GM03348 (cell line): ENCODE measurements at places on chromosomes 4 and X.
A peak's percentile ranks its signal among the peaks of the same experiment; 100 is the strongest.

- no peak for DNase-seq
Observed at GRCh38 chr4:109294468-109295020, 7.9 kb downstream of the COL25A1 start.

DNA sequence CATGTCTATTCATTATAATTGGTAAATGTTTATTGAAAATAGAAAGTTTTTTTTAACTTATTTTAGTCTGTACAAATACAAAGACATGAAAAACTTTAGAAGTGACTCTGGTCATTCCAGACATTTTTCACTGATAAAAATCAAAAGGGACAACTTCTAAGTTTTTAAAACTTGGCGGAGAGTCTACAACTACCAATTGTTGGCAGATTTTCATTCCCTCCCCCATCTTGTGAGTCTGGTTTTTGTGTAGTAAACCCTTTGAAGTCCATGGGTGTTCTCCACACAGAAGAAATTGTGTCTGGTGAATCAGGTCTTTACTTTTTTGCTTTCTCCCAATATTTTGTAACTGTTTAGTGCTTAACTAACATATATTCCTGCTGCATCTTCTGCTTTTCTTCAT, 336.5 kb downstream of the PDGFC start:
- DNase-seq: no peak

DNA sequence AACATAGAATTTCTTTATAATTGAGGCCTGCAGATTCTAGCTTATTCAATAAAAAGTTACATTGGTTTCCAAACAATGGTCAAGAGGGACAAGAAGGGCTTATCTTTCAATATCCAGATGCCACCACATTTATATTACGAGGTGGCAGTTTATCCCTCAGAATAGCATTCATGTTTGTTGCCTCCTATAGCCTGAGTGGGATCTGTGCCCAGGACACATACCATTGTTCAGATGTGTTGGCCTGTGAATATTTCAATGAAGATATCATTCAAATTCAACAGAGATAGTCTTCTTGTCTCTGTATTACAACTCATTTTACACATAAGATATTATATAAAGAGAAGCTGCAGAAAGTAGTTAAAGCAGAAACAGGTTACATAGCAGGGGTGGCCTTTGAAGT, 20.5 kb downstream of the GLRB start:
- peak; percentile 20 for DNase-seq

DNA sequence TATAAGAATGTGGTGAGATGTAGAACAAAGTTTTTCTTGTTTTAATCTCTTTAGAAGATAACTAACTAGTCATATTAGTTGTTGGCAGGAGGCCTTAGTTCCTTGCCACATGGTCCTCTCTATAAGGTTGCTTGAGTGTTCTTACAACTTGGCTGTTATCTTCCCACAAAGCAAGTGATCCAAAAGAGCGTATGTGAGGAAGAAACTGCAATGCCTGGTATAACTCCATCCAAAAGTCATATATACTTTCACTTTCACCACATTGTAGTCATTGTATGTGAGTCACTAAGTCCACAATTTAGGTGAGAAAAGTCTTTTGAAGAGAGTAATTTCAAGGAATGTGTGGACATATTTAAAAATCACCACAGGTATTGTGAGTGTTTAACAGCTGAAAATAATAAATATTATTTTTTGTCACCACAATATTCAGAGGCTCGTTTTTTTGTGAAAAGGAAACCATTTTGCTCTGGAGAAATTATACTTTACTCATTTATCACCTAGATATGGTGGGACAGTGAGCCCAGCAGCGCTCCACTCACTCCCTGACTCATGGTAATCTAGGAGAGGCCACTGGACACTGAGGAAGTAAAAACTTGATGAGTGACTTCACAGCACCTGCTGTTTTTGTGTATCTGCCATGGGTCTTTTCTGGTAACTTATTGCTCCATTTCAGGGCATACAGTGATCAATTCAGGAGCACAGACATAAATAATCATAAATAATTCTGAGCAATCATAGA, 369.4 kb upstream of the NDST3 start:
- no peak for DNase-seq

DNA sequence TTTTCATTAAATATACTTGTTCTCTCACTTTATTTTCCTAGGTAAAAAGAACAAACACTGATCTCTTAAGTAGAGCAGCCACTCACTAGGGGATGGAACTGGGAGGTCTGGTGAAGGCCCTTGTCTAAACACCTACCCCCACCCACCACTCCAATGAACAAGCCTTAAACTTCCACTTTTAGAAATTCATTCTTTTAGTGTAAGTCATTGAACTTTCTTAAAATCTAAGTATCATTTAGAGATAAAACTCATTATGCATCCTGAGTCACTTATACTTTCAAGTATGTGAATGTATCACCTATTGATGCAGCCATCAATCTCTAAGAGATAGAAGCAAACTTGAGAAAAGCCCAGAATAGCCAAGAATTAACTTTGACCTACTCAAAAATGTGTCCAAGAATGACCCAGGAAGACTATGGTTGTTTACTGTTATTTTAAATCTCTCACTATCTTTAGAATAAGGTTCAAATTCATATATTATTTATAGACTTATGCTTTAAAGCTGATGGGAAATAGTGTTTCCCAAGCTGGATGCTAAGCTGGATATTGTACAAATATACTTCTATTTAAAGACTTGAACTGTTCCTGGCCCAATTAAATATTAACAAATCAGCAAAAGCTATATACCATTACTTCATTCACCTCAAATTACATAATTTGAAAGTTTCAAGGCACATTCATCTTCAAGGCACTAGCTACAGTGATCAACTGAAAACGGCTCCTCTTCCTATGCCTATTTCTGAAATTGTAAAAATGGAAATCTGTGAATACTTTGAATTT, 49.5 kb downstream of the CAMK2D start:
- no peak for DNase-seq

DNA sequence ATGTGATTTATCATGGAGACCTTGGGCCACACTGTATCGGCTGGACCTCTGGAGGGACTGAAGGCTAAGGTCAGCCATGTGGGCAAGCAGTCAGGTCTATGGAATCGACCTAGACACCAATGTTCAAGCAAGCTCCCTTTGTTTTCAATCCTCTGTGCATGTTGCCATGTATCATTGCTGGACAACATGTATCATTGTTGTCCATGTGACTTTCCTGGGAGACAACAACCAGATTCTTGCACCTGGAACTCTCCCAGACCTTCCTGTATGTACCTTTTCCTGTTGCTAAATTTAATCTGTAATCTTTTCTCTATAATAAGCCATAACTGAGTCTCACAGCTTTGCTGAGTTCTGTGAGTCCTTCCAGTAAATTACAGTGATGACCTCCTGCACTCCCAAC, 329.4 kb upstream of the BOD1L1 start:
- no peak for DNase-seq

- no peak for DNase-seq
Observed at GRCh38 chrX:46860557-46860956, 23.7 kb downstream of the RP2 start.

DNA sequence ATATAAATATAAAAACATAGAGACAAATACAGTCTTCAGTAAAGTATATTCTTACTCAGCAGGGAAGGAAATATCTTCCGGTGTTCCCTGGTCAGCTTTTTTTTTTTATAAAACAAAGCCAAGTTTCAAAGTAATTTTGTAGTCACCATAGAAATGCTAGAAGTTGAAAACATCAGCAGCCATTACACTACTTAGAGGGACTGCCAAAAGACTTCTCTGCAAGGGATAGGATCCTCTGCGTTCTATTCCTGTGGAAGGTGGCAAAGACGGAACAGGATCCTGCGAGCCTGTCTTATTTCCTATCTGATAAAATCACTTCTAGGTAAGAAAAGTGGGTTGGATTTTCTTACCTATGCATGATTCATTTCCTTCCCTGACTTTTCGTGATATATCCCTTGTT, 19.4 kb downstream of the CLDN22 start:
- no peak for DNase-seq

DNA sequence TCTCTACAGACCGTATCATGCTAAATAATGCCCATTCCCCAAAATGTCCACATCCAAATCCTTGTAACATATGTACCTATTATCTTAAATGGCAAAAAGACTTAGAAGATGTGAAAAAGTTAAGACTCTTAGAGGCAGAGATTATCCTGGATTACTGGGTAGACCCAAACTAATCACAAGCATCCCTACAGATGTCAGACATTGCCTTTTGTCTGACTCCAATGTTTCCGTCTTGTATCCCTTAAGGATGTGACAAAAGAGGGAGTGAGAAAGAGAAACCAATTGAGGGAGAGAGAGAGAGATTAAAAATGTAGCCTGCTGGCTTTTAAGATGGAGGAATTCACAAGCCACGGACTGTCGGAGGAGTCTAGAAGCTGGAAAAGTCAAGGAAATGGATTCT, 401.9 kb upstream of the FSTL5 start:
- no peak for DNase-seq

- DNase-seq: no peak
Observed at GRCh38 chrX:75228854-75229253, 45.0 kb upstream of the UPRT start.

DNA sequence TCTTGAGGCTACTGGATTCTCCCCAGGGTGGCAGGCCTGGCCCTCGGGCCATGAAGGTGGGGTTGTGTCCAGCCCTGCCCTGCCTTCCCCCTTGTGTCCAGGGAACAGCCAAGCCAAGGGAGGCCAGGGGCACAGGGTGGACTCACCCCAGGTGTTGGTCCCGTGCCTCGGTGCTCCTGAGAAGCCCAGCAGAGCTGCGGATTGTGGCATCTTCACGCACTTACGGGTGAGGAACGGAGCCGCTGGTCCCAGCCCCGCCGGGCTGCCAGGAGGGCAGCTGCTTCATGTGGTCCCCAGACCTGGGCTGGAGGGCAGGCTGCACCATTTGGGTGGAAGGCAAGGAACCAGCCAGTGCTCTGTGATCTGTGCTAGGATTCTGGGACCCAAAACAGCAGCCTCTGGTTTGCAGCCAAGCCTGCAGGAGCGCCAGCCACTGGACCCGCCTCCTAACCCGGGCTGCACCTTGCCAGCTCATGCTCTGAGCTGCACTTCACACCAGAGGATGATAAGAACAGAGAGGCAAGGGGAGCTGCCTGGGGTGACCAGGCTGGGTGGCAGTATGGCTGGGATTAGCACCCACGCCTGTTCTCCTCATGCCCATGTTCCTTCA, 36.1 kb upstream of the HMX1 start:
- no peak for DNase-seq

GRCh38 chrX:137427816-137428215, 138.1 kb upstream of the ZIC3 start:
- peak; percentile 51 for DNase-seq

DNA sequence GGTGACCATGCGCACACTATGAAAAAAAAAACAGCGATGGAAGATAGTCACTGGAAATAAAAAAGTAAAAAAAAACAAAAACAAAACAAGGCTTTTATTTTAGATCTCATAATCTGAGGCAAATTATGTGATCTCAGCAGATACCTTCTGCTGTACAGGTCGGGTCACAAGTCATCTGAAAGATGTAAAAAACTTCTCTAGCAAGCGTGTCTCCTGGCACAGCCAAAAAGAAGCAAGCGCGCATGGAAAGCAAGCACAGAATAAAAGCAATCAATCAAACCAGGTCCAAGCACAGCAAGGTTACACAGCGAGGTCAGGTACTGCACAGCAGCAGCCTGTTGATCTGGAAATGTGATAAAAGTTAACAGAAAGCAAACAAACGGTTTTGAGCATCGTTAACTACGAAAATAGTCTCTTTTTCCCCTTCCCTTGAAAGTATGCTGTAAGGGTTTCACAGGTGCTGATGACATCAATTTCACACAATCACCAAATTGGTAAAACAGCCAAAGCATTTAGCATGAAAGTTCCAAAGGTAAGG, 79.3 kb upstream of the MTNR1A start:
- no peak for DNase-seq

- no peak for DNase-seq
Observed at GRCh38 chrX:149762696-149763614, 10.9 kb upstream of the HSFX1 start.

GRCh38 chrX:32987142-32987541, 224.2 kb downstream of the DMD start:
- no peak for DNase-seq

DNA sequence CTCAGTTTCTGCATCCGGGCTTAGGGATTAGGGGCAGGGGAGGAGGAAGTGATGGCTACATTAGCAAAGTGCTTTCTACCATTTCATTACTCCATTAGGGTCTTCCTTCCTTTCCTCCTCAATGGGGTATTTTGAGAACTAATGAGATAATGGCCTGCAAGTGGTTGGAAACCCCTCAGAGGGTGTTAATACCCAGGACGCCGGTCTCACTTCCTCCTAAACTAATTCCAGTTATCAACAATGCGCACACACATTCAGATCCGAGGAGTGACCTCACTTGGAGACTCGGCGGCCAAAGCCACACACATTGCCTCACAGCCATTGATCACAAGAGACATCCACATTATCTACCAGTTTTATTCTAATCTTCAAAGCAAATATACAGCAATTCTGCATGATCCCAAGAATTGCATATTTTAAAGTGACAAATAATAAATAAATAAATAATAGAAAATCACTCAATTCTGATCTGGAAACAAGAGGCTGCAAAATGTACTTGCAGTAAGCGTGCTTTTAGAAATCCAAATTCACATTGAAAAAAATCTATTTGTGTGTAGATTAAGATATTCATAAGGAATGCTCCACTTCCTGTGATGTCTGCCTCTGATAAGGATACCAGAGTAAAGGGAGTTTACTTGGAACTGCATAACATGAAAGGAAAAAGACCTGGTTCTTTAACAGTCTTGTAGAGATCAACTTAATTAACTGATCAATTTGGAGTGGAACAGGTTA, 329.1 kb downstream of the FBXW7 start:
- DNase-seq: no peak

GRCh38 chr4:141480950-141481349, 155.4 kb upstream of the IL15 start:
- DNase-seq: no peak

DNA sequence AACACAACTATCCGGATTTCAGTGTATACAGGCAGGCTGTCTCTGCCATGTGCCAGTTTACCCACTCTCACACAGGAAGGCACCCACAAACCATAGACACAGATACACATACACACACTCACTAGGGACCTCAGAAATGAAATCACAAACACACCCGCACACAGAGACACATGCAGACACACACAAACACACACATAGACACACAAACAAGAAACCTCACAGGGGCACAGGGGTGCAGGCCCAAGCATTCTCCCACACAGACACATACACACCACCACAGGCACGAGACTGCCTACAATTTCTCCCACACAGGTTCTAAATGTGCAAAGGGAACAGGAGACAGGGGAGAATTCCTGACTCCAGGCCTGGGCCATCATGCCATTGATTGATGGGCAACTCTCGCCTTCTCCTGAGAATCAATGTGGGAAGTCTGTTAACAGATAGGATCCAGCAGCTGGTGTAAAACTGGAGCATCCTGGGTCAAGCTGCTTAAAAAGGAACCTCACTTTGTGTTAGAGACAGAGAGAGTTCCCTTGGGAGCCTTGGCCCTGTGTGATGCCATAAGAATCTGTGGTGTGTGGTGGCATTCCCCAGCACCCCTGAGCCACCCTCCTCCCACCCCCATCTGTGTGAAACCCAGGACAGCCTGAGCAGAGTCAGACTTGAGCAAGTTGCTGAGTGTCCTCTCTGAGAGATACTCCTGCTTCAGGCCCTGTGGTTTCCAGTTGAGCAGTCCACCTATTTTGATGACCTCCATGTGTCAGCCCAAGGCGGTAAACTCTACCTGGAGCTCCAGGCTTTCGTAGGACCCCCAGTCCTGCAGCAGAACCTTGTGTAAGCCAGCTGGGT, 33.9 kb downstream of the NBDY start:
- DNase-seq: no peak

- DNase-seq: no peak
Observed at GRCh38 chr4:69743476-69744156, 16.8 kb downstream of the SULT1B1 start.

GRCh38 chr4:102736636-102737549, 23.9 kb downstream of the MANBA start:
- no peak for DNase-seq

- no peak for DNase-seq
Observed at GRCh38 chr4:158008551-158009218, 164.1 kb downstream of the GASK1B start.
